ENCODE measurements at places on chromosomes 12 and 14.

GRCh38 chr12:52059582-52060497, 8.6 kb downstream of the NR4A1 start:
- DNase-seq: no peak

DNA sequence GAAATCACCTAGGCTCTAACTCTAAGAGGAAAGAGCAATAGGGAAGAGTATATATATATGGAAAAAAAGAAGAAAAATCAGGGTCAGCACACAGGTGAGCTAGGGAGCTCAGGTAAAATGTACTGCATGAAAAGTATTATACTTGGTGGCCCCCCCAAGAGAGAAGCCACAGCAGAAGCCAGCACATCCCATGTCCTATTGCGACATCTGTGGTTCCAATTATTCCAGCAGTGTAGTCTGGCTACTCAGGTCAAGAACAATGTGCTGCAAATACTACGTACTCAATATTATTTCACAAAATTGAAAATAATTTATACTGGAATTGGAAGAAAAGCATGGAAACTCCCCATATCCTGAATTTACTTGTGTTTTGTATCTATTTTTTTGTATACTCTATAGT, 85.5 kb downstream of the CEP83 start:
- DNase-seq: no peak

DNA sequence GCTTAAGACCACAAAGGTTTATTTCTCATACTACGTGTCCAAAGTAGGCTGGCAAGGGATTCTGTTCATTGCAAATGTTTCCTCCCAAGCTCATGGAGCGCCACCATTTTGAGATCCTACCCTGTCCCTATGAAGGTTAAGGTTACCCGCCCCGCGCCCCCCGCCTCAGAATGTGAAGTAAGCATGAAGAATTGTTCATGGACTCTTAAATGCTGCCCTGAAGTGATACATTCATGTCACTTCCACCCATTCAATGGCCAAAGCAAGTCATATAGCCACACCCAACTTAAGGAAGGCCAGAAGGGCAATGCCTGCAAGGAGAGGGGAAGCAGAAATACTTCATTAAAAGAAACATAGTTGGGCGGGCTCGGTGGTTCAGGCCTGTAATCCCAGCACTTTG, 4.2 kb downstream of the TMEM253 start:
- no peak for DNase-seq

GRCh38 chr12:41064411-41064810, 123.7 kb upstream of the PDZRN4 start:
- DNase-seq: no peak

GRCh38 chr14:60922050-60922449, 58.8 kb downstream of the TRMT5 start:
- DNase-seq: no peak

DNA sequence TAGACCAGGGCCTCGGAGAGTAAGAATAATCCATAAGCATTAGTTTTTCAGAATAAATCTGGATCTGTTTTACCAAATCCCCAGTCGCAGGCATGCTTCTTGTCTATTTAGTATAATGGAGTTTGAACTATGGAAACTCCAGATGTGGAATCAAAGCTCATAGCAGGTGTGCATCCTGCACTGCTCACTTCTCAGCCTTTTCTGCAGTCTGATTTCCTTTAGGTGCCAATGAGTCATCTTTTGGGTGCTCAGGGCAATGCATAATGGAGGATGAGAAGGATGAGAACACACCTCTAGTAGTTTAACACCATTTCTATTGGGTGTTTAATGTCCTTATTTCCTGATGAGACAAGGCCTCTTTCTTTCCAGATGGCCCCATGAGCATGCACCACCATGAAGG, 961.2 kb downstream of the TMEM121 start:
- DNase-seq: no peak

DNA sequence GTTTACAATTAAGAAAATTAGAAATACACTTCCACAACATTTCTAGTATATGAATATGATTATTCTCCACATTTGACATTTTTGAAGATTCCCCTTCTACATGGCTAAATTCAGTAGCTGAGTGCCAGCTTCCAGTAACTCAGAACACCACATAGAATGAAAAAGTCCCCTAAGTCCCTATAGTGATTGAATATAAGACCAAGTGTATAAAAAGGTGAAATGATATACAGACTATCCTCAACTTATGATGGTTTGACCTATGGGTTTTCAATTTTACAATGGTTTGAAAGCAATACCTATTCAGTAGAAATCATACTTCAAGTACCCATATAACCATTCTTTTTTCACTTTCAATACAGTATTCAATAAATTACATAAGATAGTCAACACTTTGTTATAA, 15.8 kb downstream of the ATL1 start:
- no peak for DNase-seq

DNA sequence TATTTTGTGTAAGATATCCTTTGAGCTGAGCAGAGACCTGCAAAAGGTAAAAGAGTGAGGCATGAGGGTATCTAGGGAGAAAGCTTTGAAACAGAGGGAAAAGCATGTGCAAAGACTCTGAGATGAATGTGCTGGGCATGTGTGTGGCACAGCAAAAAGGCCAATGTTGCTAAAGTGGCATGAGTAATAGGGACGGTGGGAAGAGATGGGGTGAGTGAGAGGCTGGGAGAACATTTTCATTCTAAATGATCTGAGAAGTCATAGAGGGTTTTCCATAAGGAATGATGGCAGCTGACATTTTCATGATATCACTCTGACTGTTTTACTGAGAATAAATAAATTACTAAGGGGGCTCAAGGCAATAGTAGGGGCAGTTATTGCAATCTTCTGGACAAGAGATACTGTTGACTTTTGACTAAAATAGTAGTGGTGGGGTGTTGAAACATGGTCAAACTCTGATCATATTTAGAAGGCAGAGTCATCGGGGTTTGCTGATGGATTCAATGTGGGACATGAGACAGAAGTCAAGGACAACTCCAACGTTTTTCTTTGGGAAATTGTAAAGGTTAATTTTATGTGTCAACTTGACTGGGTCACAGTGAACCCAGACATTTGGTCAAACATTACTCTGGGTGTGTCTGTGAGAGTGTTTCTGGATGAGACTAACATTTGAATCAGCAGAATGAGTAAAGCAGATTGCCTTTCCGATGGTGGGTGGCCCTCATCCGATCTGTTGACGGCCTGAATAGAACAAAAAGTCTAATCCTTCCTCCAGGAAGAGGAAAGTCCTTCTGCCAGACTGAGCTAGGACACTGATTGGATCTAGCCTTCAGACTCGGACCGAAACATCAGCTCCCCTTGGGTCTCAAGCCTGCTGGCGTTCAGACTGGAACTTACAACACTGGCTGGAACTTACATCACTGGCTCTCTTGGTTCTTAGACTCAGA, 193.9 kb upstream of the PLXNC1 start:
- DNase-seq: no peak

GRCh38 chr14:77120771-77121743, 20.5 kb downstream of the ZDHHC22 start:
- DNase-seq: no peak

GRCh38 chr14:58082491-58083098, 69.4 kb downstream of the ARMH4 start:
- DNase-seq: no peak

- DNase-seq: no peak
Measured at GRCh38 chr12:19025582-19025981, 104.0 kb upstream of the PLEKHA5 start.
